ENCODE measurements at places on chromosomes 7 and 10.

- no peak for DNase-seq
Observed at GRCh38 chr7:69622960-69623359, 24.7 kb downstream of the AUTS2 start.

DNA sequence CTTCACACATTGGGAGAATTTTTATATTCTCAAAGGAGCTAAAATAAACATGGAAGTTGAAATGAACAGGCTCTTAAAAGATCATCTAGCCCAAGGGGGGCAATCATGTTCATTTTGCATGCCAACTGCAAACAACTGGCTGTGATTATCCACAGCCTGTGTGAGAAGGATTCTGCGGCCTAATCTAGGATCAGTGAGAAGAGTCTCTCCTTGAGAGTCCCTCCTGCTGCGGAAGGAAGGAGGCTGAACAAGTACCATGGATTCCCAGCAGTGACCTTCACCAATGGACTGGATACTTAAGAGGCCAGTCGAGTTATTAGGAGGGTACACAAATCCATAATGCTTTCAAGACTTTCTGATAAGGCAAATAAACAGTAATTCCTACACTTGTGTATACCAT, 76.7 kb downstream of the IGF2BP3 start:
- no peak for DNase-seq

- DNase-seq: no peak
Observed at GRCh38 chr10:124245806-124246440, 152.5 kb upstream of the CHST15 start.

DNA sequence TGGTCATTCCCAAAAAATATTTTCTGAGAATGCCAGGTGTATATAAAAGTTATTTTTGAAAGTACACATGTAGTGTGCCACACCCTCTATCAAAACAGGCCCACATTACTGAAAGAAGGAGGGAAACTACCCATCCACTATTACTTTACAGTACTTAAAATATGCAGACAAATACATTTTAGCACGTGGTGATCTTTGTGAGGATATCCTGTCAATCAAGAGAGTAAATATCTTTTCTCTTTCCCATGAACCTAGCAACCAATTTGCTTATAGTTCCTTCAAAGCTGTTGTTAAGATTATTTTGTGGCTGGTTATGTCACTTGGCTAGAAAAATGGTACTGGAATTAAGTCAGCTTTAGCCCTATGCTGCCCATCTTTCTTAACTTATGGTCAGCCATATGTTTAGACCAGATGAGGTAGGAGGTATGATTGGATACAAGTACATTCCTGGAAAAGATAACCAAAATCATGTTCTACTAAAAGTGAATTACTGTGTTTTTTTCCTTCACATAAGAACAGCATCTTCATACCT, 70.1 kb downstream of the AUTS2 start:
- no peak for DNase-seq

DNA sequence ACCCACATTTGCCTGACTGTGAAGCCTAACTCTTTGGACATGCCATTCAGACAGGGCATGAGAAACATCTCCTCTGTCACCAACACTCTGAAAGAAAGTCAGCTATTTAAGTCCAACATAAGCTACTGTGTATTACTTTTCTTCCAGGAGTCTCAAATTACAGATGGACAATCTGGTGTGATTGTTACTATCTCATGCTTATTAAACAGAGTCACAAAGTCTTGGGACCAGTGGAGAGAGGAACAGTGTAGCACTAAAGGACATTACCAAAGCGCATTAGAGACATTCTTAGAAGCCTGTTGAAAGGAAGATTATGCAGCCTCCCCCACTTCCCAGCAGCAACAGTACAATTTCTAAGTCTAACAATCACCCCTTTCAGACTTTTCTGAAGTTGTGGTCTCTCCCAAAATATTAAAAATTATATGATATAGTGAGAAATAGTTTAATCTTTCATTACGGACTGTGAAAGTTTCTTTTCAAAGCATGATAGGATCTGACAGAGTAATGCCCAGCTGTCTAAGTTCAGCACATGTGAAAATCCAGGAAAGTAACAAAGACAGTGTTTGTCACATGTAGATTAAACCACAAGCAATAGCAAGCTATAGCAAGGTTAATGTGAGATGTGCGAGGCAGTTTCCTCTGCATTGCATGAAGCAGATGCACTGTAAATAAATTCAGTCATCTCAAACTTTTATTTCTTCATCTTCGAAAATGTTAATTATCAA, 280.9 kb upstream of the FZD8 start:
- DNase-seq: no peak

- DNase-seq: no peak
Observed at GRCh38 chr10:84605802-84606201, 277.4 kb downstream of the CCSER2 start.

GRCh38 chr7:152989889-152990380, 230.4 kb downstream of the ACTR3B start:
- DNase-seq: no peak

DNA sequence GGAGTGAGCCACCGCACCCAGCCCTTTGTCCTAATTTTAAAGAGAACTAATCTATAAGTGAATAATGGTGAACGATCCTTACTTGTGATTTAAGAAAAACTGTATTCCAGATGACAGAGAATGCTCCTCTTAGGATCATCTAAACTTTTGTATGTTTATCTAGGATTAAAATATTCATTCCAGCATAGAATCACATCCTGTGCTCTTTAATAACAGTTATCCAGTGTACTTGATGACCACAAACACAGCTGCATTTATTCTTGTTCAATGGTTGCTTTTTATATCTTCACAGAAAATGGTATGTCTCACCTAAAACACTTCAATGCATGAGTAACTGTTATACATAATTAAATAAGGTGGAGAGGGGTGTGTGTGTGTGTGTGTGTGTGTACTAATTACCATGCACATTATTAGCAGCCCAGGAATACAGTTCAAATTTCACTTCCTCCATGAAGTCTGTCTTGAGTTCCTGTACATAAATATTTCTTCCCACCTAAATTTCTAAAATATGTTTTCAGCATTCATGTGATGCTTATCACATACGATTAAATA, 38.5 kb upstream of the SEMA3C start:
- DNase-seq: no peak

DNA sequence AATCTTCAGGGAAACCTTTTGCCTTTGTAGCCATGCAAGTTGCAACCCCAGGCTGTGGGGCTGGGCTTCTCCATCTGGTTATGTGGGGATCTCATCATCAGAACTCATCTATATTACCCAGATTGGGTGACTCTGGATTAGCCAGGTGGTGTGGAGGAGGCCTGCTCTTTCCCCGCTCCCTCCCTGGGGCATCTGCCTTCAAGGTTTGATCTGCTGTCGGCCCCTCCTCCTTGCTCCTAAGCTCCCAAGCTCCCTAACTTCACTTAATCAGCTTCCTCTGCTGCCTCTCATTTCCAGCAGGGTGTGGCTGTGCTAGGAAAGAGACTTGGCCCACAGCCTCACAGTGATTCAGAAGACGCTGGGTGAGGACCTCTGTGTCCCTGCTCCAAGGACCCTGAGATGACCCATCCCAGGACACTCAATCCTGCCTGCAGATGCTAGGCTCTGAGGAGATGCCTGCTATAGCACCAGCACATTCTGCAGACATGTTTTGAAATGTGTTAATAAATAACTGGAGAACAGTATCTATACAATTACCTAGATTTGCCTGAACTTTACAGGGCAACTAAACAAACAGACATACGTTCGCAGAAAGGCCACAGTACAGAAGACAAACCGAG, 392.1 kb upstream of the PODXL start:
- DNase-seq: no peak
